M059J (cell line): ENCODE measurements at places on chromosomes 4 and X. TPM values are rescaled to one million over a fixed set of nuclear protein-coding genes. Genes with fewer than 3 reads are reported as not detected.

CLTRN gene
- 2.8 and 4.4 TPM in 2 replicates for total RNA-seq

PPP3CA gene
- 21.7 and 30.3 TPM in 2 replicates for total RNA-seq

NAA11 gene
- 0.17 TPM in 1 of 2 replicates, not detected in the other for total RNA-seq

NEK1 gene
- 3.1 and 4.0 TPM in 2 replicates for total RNA-seq

FREM3 gene
- not detected in 2 replicates for total RNA-seq

IL2 gene
- total RNA-seq = not detected in 2 replicates
